ENCODE measurements at places on chromosomes 3 and 15.

- no peak for DNase-seq
These were observed 518.8 kb upstream of the ZNF385D start for GRCh38 chr3:22269831-22270230.

GRCh38 chr15:100106732-100107131 is 235.0 kb downstream of the ADAMTS17 start:
- no peak for DNase-seq

GRCh38 chr3:112297714-112298113 is 3.7 kb upstream of the SLC9C1 start:
- no peak for DNase-seq

GRCh38 chr15:97521381-97522285 is 438.9 kb upstream of the ARRDC4 start:
- DNase-seq, result no peak

DNA sequence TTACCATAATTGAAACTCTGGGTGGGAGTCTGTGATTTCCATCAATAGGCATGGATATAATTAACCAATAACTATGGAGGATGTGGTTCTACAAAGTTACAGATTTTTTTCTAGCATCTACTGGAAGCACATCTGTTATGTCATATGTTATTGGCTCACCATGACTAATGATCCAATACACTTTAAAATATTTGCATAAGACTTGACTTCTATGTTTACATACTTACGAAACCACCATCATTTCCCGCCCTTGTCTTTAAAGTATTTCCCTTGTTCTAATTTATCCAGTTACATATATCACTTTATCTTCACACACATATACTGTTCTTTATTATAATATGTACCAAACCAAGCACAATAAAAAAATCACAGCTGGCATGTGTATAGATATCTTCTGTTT is 380.3 kb upstream of the CBLB start:
- no peak for DNase-seq

GRCh38 chr3:150583028-150583427 is 20.1 kb upstream of the SELENOT start:
- no peak for DNase-seq

GRCh38 chr3:106423321-106424225 is 554.8 kb upstream of the CBLB start:
- no peak for DNase-seq

- no peak for DNase-seq
These were observed 73.1 kb upstream of the BHLHE40 start for GRCh38 chr3:4906107-4906621.

DNA sequence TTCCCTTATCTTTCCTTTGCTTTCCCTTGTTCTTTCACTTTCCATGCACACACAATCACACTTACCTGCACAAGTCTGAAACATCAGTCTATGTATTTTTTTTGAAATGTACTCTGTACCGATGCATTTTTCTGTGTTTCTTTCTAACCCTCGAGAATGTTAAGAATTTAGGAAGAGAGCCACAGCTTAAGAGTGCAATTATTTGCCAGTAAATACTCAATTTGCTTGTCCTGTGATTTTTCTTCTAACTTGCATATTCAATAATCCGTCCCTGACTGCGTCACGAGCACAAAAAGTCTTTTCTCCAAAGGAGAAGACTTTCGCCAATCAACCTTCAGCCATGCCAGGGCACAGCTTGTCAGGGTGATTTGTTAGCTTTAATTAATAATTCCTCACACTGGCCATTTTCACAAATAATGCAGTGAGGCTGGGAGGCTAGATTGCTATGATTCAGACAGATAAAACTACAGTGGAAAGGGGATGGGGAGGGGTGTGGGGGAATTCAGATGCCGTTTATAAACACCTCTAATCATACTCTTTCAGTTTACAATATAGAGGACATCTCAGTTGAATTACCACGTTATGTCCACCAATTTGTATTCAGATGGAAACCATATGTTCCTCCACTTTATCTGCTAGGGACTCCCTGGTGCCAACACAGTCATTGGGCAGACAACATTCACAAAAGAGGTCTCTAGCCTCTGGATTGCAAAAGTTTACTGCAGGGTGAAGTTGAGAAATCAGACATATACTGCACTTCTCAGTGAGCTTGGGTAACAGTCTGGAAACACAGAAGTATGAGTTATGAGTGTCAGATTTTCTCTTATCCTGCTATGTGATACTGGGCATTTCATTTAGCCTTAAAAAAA is 388.0 kb downstream of the ZBTB20 start:
- no peak for DNase-seq
